ENCODE measurements at places on chromosomes 4 and X. TPM values are rescaled to one million over a fixed set of nuclear protein-coding genes. Genes with fewer than 3 reads are reported as not detected.

VBP1 gene
- polyA plus RNA-seq: 13.8 TPM

MEPE gene
- not detected for polyA plus RNA-seq

GAGE13 gene
- polyA plus RNA-seq: not detected

HSFX2 gene
- polyA plus RNA-seq: 0.07 TPM

DCAF12L2 gene
- polyA plus RNA-seq: not detected

Measured in SK-N-SH (cell line).